Activated CD4-positive, alpha-beta T cell treated with anti-CD3 and anti-CD28 coated beads for 24 hours (primary cell): ENCODE measurements at places on chromosomes 6 and 20.

- no peak for DNase-seq
Measured at GRCh38 chr6:160363016-160363996, 15.1 kb downstream of the SLC22A3 start.

DNA sequence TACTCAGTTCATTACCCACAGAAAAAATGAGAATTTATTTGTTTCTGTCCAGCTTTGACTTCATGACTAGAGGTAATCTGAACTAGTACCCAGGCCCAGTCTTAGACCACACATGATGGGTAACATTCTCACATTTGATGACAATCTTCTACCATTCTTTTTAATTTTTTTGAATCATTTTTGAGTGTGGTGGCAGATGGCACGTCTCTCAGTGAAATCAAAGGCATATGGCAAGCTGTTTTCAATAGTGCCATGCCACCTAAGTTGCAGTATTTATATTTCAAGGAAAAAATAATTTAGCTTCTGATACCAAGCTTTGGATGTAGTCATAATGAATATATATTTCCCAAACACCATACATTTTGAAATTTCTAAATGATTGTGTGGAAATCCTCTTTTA is 88.8 kb upstream of the HS3ST5 start:
- no peak for DNase-seq

DNA sequence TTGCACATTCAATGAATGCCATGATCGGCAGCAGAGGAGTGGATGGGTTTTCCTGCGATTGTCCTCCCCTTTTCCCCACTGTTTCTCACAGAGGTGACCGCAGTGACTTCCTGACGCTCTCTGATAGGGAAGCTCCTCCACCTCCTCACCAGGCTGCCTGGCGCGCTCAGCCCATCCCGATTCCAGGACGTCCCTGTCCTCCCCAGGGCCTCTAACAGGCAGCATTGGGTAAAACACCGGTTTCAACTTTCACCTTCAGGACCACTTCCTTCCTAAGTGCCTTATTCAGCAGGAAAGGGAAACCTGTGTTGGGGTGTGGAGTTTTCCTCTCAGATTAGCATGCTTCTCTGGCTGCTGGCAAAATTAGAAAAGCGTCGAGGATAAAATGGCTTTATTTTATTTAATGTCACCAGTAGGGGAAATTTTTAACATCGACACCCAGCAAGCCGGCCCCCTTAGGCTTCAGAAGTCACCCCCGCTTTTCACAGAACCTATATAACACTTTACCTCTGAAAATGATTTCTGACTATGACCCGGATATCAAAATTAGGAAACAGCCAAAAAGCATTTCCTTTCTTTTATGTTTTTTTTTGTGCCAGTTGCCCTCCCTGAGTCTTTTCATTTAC is 570.4 kb upstream of the GJE1 start:
- no peak for DNase-seq

GRCh38 chr6:99467509-99468106 is 42.5 kb upstream of the PNISR start:
- no peak for DNase-seq

DNA sequence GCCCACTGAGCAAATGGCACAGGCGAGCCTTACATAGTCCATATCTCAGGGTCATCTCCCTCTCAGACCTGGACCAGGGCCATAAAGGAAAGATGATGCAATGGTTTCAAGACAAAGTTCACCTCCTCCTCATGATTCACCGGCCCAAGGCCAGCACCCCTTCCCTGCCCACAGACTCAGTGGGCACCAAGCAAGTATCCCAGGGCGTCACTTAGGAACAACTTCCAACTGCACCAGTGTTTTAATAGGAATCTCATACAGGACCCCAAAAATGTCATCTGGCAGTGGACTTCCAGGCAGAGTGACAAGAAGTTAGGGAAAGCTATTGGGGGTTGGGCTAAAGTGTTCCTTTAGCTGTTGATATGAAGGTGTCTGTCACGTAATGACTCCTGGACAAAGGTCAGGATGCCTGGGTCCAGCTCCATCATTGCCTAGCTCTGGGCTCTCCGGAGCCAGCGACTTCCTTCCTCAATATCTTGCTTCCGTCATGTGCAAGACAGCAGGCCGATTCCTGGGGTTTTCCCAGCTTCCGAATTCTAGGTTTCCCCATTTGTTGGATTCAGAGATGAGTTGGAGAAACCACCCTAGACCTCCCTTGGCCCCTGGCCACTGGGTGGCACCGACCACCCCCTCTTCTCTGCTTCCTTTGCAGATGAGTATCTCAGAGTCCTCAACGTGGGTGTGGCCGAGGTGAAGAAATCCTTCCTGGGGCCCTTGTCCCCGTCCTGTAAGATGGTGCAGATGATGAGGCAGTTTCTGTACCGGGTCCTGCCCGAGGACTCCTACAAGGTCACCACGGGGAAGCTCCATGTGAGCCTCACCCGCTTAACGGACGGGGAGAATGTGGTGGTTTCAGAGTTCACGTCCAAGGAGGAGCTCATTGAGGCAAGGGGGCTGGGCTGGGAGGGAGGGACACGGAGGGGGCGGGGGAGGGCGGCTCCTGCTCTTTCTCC is 21.1 kb downstream of the PNPLA1 start:
- no peak for DNase-seq

DNA sequence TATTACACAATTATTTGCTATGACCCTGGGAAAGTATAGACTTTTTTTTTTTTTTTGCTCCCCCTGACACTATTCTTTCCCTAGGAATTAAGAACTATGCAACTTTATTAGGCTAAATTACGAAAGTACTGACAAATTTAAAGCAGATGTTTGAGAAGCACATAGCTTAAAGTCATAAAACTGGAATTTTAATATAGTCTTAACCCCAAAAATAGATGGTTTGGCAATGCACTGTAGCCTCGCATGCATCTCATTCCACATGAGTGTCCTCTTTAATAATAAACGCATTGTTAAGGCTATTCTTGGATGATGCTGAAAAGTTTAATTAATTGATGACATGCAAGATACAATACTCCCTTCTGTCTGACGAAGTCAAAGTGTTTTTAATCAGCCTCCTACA is 49.3 kb downstream of the TBC1D7 start:
- DNase-seq, result no peak

GRCh38 chr6:25138934-25139415 is 140.2 kb upstream of the CARMIL1 start:
- DNase-seq, result no peak

DNA sequence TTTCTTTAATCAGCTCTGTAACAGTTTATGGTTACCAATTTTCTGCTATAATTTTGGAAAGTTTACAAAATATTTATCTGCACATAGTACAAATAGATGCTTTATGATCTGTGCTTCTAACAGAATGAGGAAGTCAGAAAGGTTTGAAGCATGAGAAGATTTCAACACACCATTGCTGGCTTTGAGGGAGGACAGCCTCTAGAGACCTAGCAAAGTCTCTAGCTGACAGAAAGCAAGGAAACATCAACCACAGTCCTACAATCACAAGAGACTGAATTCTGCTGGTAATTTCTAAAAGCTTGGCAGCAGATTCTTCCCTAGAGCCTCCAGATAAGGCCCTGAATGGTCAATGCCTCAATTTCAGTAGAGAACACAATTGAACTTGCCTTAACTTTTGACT is 750.8 kb upstream of the SLC35B3 start:
- no peak for DNase-seq

GRCh38 chr6:14875481-14876063 is 370.3 kb upstream of the JARID2 start:
- DNase-seq, result no peak

DNA sequence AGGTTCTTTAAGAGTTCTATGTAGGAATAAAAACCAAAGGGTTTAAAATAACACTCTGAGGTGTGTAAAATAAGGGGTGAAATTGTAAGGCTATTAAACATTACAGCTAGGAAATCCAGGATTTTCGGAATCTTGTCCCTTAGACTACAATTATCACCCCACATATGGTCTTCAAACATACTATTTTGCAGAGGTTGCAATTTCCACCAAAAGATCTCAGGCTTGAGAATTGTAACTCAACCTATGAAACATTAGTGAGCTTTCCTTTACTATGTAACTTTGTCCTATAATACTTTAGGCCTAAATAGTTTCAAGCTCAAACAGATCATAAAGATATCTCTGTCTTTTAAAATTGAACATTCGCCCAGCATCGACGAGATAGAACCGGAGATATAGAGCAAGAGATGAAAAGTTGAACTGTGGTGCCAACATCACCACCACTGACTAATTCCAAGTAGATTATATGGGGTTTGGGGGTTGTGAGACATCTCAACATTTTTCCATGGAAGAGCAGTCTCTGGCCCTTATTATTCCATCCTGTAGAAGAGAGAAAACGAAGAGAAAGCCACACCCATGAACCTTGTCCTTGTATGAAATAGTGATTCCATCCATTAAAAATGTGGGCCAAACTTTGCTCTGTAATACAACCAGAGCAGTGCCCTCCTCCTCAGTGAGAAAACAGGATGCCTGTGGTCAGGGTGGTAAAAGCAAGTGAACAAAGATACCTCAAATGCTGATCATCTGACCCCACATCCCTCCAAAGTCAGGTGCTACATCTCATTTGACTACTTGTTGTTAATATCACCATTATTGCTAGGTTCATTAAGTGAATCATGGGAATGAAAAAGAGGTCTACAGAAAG is 284.5 kb upstream of the GJE1 start:
- no peak for DNase-seq

DNA sequence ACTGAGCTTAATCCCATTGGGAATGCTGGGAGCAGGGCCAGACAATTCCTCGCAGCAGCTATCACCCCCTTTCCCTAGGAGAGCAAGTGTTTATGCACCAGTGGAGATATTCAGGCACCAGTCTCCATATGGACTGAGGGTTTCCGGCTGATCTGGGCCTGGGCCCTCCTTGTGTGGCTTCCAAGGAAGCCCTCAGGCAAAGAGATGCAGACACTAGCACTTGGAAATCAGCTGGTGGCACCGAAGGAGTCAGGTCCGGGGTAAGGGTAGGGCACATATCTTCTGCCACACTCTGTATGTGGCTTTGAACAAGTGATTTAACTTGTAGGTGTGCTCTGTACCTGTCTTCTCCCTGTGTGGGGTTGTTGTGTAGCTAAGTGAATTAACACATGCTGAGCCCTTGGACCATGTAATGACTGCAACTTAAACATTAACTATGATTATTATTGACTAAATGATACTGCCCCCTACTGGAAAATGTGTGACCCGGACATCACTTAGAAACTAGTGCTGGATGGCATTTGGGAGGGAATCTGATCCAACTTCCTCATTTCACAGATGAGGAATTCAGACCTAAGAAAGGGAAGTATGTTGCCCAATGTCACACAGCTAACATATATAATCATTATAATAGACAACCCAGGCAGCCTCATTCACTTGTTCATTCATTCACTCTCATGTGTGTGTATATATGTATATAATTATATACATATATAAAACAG is 19.3 kb upstream of the WFDC2 start:
- no peak for DNase-seq

GRCh38 chr6:85273046-85273445 is 176.8 kb upstream of the NT5E start:
- no peak for DNase-seq

DNA sequence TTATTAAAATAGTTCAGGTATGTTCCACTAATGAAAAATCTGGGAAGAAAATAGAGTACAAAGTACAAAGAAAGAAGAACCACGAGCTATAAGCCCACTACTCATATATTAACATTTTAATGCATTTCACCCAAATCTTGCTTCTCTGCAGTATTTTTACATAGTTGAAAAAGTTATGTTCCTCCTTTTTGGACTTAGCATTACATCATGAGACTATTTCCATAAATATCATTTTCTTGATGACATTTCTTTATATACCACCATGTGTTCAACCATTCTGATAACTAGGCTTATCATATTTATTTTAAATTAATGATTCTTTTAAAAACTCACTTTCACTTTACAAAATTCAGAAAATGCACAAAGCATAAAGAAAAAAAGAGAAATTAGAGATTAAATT is 3.0 kb downstream of the IPCEF1 start:
- DNase-seq, result no peak

DNA sequence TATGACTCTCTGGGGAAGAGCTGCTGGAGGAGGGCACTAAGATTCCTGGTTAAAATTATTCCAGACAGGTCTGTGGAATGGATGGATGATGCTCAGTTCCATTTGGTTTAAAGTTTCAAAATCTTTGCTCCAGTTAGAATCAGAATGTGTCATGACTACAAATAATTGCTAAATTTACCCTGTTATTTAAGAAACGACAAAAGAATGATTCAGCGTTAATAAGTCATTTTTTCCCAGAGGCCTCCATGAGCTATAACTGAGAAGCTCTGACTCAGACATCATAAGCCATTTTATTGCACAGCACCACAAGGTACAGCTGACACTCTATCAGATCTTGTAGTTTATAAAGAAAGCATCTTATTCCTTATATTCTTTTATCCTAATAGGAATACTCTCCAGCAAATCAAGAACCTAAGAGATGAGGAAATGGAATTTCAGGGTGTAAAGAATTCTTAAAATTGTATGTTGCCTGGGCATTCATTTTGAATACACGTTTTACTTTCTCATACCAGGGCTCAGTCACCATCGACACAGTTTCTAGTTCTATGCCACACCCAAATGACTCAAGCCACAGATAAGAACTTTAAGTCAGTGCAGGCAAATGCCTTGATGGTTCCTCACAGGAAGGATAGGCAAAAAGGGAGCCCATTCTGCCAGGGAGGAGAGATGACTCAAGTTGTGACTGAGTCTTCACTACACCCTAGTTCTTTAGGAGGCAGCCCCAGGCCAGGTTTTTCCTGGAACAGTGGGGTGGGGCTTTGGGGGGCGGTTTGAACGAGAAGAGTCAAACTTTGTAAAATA is 636.0 kb downstream of the MMUT start:
- DNase-seq, result no peak

GRCh38 chr6:131424016-131424415 is 149.0 kb upstream of the ARG1 start:
- no peak for DNase-seq

DNA sequence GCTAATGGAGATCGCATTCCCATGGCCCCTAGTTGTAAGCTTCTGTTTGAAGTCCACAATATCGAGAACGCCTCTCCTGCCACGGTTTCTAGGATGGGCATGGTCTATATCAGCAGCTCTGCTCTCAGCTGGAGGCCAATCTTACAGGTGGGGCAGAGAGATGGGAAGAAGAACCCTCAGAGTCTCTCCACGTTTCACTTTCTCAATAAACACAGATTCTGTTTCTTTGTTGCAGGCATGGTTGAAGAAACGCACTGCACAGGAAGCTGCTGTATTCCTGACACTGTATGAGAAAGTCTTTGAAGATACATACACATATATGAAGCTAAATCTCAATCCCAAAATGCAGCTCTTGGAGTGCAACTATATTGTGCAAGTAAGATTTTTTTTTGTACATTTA is 157.9 kb downstream of the DNAH8 start:
- no peak for DNase-seq

- no peak for DNase-seq
Measured at GRCh38 chr6:136598048-136598447, 47.8 kb upstream of the MAP7 start.

DNA sequence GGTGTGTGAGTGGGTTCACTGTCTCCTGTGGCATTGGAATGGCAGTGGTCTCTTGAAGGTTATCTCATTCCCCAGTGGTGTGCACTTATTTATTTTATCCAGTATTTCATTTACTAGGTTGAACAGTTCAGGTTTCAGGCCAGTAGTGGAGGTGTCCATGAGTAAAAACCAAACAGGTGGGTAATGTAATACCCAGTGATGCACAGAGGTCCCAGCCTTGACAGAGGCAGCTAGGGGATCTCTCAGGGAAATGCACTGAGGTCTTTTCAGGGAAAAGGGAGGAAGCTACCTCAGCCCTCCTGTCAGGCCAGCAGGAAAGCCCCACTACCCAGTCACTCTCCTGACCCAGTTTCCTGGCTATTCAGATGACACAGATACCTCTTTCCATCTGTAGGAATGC is 403.6 kb downstream of the UTRN start:
- DNase-seq, result no peak

- DNase-seq, result no peak
Measured at GRCh38 chr6:98498866-98499265, 335.5 kb upstream of the POU3F2 start.
